ENCODE measurements at places on chromosomes 3 and 15.

- DNase-seq = no peak
Measured at GRCh38 chr3:24378313-24378712, 116.3 kb downstream of the THRB start.

DNA sequence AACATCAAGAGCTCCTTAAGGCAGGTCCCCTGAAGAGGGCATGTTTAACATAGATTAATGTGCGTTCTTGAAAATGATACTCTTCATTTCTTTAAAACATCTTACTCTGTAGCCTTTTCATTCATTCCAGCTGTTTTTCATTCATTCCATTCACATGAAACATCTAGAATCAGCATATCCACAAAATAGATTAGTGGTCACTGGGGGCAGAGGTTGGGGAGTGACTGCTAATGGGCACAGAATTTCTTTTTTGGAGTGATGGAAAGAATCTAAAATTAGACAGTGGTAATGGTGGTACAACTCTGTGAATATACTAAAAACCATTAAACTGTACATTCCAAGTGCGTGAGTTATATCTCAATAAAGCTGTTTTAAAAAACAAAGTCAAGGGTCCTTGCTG, 15.4 kb upstream of the CXCR6 start:
- no peak for DNase-seq

DNA sequence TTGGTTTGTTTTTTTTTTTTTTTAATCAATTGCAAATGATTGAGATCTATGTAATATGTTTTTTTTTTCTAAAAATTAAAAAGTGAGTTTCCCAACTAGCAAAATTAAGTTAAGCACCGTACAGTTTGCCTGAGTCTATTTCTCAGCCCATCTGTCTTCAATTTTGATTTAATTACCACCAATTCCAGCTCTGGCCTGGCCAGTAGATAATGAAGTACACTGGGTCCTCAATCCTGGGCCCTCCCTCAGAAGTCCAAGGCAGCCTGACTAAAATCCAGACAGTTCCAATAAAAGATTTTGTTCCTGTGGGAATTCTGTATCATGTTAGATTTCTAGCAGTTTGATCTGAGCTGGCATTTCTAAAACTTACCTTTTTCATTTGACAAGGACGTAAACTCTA, 887.2 kb downstream of the NAALADL2 start:
- DNase-seq = no peak

- DNase-seq = no peak
Measured at GRCh38 chr3:59699648-59700320, 650.0 kb upstream of the CFAP20DC start.

DNA sequence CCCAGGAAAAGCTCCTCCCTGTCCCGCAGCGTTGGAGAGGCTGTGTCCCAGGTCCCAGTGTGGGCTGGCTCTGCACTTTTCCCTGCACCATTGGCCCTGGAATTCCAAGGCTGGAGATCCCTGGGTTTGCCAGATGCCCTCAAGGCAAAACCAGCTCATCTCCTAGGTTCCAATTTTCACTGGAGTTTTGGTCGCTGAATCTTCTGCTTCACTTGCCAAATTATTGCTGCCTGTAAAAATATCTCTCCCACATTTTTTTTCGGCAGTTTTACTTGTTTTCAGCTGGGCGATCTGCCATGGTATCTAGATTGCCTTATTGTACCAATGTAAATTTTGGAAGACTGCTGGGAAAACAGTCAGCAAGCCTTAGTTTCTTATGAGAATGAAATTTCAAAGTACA, 150.9 kb upstream of the ATP10A start:
- DNase-seq = no peak

DNA sequence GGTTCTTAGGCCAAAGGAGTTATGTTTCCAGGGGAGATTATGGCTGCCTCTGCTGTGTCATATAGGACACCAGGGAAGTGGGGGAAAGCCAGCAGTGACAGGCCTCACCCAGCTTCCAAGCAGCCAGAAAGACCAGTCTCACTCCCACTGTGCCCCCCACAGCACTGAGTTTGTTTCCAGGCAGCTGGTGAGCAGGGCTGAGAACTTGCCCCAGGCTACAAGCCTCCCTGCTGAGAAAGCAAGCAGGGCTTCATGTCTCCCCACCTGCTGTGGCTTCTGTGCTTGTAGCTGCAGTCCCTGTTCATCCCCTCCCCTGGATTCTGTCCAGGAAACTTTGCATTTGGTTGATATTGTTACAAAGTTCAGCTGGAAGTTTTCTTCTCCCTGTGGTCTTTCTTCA, 376.3 kb downstream of the PDCD6IP start:
- no peak for DNase-seq

- no peak for DNase-seq
Measured at GRCh38 chr15:57388464-57388863, 12.2 kb downstream of the CGNL1 start.

- no peak for DNase-seq
Measured at GRCh38 chr15:34243226-34243625, 18.4 kb downstream of the EMC4 start.

- no peak for DNase-seq
Measured at GRCh38 chr3:67647390-67647878, 7.0 kb downstream of the SUCLG2 start.

- no peak for DNase-seq
Measured at GRCh38 chr15:69599271-69599670, 146.7 kb downstream of the RPLP1 start.

- DNase-seq = no peak
Measured at GRCh38 chr3:149010966-149011365, 19.6 kb downstream of the GYG1 start.

GRCh38 chr3:186207515-186207914, 98.6 kb upstream of the ETV5 start:
- DNase-seq = no peak

GRCh38 chr15:101684384-101684783, 32.2 kb upstream of the TM2D3 start:
- no peak for DNase-seq

GRCh38 chr15:63715818-63716217, 117.9 kb downstream of the HERC1 start:
- DNase-seq = no peak

GRCh38 chr3:189597918-189598317, 33.3 kb upstream of the TP63 start:
- DNase-seq = no peak

- no peak for DNase-seq
Measured at GRCh38 chr3:152621006-152621868, 213.7 kb upstream of the P2RY1 start.

DNA sequence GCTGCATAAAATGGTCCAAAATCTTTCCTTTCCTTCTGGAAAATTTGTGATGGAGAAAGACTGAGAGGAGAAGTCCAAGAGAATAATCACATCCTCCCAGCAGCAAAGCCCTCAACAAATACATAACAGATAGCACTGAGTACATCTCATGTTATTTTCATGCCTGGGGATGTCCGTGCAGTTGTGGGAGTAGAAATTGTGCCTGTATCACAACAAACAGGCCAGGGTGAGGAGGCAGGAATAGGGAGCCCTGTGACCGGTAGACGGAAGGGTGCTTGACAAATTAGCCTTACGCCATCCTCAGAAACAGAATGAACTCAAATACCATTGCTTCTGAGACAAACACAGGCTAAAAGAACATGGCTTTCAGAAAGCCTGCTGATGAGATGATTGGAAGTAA, 333.2 kb upstream of the UMPS start:
- no peak for DNase-seq

DNA sequence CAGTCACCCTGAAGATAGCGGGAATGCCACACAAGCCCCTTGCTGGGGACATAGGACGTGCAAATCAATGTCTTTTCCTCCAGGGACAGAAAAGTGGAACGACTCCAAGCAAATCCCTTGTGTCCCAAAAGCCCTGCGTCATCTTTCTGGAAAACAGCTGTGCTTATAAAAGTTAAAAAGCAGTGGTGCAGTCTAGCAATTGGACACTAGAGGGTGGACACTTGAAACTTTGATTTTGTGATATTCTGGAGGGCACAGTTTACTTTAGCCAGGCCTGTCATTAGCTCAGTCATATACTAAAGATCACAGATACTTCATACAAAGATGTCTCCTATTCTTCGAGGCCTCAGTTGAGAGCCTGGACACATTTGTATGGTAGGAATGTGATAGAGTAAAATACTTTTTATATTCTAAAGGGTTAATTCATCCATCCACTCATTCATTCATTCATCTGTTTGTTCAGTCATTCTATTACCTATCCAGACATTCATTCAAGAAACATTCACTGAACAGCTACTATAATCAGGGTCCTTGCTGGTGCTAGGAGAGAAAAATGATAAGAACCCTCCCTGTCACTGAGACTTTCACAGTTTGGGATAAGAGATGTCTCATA, 63.8 kb upstream of the ANKRD34C start:
- no peak for DNase-seq

DNA sequence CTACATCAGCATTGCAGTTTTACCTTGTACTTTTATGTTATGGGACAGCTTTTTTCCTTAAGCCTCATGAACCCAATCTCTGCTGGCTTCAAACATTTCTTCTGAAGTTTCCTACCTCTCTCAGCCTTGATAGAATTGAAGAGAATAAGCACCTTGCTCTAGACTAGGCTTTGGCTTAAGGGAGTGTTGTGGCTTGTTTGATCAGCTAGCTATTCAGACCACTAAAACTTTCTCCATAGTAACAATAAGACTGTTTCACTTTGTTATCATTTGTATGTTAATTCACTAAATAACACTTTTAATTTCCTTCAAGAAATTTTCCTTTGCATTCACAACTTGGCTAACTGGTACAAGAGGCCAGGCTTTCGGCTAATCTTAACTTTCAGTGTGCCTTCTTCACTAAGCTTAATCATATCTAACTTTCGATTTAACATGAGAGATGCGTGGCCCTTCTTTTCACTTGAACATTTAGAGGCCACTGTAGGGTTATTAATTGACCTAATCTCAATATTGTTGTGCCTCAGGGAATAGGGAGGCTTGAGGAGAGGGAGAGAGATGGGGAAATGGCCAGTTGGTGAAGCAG, 8.1 kb upstream of the TIGIT start:
- DNase-seq = no peak

GRCh38 chr3:120506828-120507774, 56.3 kb upstream of the FSTL1 start:
- DNase-seq = peak; percentile 6

- no peak for DNase-seq
Measured at GRCh38 chr3:154969366-154969765, 110.8 kb upstream of the MME start.

GRCh38 chr3:59731943-59732342, 682.1 kb upstream of the CFAP20DC start:
- no peak for DNase-seq

GRCh38 chr3:189188466-189188865, 16.7 kb downstream of the TPRG1 start:
- DNase-seq = no peak

DNA sequence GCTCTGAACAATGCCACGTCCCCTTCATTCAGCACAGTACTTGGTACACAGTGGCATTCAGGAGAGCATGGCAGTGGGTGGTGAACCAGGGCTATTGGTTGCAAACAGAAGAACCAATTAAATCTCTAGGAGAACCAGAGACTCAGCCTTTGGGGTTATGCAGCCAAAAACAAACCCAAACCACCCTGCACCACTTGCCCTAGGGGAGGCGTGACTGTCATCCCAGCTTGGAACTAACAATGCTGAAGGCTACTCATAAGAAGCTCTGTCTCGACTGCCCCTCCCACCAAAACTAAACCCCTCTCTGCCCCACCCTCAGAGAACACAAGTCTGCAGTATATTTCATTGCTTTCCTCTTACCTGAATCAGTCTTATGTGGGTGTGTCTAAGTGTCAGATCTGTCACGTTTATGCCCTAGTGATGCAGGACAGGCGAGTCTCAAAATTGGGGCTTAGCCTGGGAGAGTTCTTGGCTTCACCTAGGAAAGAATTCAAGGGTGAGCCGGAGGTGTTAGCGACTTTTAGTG, 15.2 kb upstream of the KLHL40 start:
- DNase-seq = no peak

GRCh38 chr15:80386151-80386550, 18.0 kb upstream of the ARNT2 start:
- no peak for DNase-seq

GRCh38 chr3:193835414-193835813, 242.4 kb downstream of the OPA1 start:
- no peak for DNase-seq

DNA sequence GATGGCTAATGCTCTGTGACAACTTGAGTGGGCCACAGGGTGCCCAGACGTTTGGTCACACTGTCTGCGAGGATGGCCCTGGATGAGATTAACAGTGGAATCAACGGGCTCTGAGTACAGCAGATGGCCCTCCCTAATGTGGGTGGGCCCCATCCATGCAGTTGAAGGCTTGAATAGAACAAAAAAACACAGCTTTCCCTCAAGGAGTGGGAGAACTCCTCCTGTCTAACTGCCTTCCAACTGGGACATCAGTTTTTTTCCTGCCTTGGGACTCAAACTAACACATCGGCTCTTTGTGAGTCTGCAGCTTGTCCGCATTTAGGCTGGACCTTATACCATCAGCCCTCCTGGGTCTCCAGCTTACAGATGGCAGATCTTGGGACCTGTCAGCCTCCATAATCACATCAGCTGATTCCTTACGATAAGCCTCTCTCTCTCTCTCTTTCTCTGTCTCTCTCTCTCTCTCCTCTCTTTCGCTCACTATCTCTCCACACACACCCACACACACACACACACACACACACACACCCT, 20.8 kb downstream of the FAM174B start:
- DNase-seq = no peak

GRCh38 chr15:66702787-66703539, 927 bp downstream of the SMAD6 start:
- DNase-seq = peak; percentile 26

- no peak for DNase-seq
Measured at GRCh38 chr15:96625256-96625655, 294.8 kb downstream of the NR2F2 start.

- no peak for DNase-seq
Measured at GRCh38 chr3:107861904-107862303, 228.9 kb downstream of the CD47 start.

- DNase-seq = no peak
Measured at GRCh38 chr3:134459562-134459961, 26.2 kb downstream of the ANAPC13 start.

GRCh38 chr15:74295800-74296199, 59.7 kb downstream of the CCDC33 start:
- no peak for DNase-seq

DNA sequence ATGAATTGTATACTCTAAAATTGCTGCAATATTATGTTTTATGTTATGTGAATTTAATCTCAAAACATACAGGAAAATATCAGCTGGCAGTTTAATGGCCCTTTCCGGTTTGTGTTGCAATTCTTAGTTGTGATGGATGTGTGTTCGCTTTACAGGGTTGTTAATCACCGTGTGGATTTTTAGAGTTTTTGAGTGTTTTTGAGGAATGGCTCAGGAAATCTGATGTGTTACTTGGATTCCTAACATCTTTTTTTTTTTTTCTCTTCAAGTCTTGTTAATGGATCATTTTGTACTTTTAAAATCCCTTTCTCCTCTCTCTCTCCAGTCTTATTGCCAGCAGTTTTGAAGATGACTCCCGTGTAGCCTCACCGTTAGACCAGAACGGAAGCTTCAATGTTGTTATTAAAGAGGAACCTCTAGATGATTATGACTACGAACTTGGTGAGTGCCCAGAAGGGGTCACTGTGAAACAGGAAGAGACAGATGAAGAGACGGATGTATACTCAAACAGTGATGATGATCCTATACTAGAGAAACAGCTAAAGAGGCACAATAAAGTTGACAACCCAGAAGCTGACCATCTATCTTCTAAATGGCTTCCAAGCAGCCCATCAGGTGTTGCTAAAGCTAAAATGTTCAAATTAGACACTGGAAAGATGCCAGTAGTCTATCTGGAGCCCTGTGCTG, 35.7 kb downstream of the MGA start:
- DNase-seq = peak; percentile 64

- no peak for DNase-seq
Measured at GRCh38 chr15:72592676-72593075, 61.8 kb upstream of the GOLGA6B start.

- DNase-seq = no peak
Measured at GRCh38 chr3:23648996-23649395, 156.8 kb upstream of the UBE2E1 start.
